ENCODE measurements at places on chromosomes 3 and 15.

DNA sequence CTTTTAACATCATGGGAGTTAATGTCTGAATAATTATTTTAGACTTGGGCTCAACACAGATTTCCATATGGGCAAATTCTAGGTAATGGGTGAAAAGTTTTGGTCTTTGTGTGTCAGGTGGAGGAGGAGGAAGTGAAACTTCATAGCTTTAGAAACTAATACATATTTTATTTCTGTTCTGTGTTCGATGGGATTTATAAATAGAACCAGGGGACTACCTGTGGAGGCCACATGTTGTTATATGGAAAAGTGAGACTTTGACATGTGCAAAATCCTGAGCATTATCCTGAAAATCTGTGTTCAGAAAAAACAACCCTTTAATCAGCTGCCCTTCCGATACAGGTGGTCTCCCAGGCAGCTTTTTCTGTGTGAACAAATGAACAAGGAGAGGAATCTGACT, 209.5 kb downstream of the SOX2 start:
- DNase-seq, result no peak

DNA sequence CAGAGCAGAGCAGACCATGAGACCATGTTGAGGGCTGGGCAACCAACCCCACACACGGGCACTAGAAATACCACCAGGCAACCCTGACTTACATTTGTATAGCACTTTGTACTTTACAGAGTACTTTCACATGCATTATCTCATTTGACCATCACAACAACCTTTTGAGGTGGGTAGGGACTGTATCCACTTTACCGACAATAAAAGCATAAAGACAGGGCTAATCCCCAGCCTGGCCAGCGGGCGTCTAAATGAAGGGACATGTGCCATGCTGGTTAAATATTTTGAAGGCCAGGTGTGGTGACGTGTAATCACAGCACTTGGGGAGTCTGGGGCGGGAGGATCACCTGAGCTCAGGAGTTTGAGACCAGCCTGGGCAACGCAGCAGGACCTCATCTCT, 23.6 kb downstream of the RASGRP1 start:
- DNase-seq, result no peak

GRCh38 chr3:47394140-47394870, 13.5 kb downstream of the PTPN23 start:
- DNase-seq, result no peak

DNA sequence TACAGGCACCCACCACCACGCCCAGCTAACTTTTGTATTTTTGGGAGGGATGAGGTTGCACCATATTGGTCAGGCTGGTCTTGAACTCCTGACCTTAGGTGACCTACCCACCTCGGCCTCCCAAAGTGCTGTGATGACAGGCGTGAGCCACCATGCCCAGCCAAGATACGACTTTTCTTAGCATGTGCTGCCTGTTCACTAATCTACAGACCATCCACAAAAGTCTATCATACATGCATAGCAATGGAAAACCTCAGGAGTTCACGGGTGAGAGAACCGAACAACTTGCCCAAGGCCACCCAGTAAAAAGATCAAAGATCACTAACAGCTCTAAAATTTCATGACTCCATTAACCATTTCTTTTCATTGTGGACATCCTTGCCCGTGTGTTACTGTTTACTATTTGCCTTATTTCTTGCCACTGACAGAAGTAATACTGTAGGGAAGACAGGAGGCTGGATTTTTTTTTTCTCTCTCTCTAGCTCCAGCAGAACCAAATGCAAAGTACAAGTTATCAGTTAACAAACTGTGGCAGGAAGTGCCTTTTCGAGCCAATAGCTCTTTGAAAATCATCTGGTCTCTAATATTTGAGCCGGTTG, 92.3 kb downstream of the FOXP1 start:
- DNase-seq, result no peak

All from stimulated activated CD8-positive, alpha-beta memory T cell treated with anti-CD3 and anti-CD28 coated beads, Interleukin-4, amount 100 ng/mL, for 4 hours (primary cell).